GM23338 (cell line): ENCODE measurements at places on chromosomes 16 and 17. TPM values are rescaled to one million over a fixed set of nuclear protein-coding genes. Genes with fewer than 3 reads are reported as not detected.
A peak's percentile ranks its signal among the peaks of the same experiment; 100 is the strongest.

The MVP gene
- 2.6 and 3.7 TPM in 2 replicates for total RNA-seq

GRCh38 chr16:66325717-66326376 lies 40.6 kb upstream of the CDH5 start:
- H3K4me1 ChIP-seq, result peaks cover 11% of the 10 kb centered on the region
- no peak overlapping the region for H3K4me3 ChIP-seq
- no peaks in the 10 kb centered on the region for H3K27me3 ChIP-seq
- no peak overlapping the region for H3K27ac ChIP-seq

The KRTAP9-4 gene
- not detected in 2 replicates for total RNA-seq

DNA sequence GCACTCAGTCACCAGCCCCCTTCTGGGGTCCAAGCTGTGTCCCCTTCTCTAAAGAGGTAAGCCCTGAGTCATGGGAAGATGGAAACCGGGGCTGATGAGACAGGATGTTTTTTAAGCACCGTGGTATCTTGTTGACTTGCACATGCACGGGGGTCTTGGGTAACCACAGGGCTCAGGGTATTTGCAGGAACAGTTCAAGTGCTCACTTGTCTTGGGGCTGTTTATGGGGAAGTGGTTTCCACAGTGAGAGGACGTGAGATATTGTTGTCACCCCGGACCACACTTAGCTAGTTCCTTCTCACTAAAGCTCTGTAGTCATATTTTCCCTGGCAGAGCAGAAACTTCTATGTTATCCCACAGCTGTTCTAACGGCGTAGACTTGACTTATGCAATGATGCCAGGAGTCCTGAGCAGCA lies 7.7 kb downstream of the CCL3L1 start:
- H3K27me3 ChIP-seq, result peaks cover 6% of the 10 kb centered on the region; the same call in 1 of the 2 replicates
- peaks cover 6% of the 10 kb centered on the region for H3K4me1 ChIP-seq
- DNase-seq, result no peak
- H3K4me3 ChIP-seq, result no peak overlapping the region
- no peak overlapping the region for H3K27ac ChIP-seq

- no peaks in the 10 kb centered on the region for H3K27me3 ChIP-seq
- H3K27ac ChIP-seq, result no peak overlapping the region
- H3K4me3 ChIP-seq, result no peak overlapping the region
- H3K4me1 ChIP-seq, result no peaks in the 10 kb centered on the region
- DNase-seq, result no peak
Measured at GRCh38 chr17:59669944-59670343, 37.3 kb downstream of the PTRH2 start.

DNA sequence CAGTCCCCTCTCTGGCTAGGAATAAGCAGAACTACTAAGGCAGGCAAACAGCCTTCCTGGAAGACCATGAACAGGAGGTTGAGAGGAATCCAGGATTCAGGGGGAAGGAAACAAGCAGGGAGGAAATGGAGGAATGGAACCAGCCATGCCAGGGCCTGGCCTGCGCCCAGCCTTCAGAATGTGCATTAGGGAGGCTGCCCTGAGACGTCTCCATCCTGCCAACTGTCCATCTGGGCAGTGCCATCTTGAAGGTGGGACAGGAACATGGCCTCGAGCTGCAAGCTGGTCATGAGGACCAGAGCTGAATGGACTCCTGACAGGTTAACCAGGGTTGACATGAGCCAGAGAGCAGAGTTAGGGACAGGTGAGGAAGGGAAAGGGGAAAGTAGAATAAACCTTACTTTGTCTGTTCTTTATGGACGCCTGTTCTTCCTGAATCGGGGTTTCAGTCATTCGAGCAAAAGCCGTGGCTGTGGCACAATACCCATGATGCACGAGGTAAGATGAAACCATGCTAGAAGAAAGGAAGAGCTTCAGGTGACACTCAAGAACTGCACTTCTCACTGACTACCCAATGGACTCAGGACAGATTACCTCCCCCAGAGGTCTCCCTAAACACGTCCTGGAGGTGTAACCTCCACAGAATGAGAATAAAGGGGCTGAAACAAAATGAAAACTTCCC lies 12.1 kb upstream of the GFOD2 start:
- H3K27ac ChIP-seq, result no peak overlapping the region
- no peak for DNase-seq
- H3K4me3 ChIP-seq, result no peak overlapping the region
- H3K36me3 ChIP-seq, result no peaks in the 10 kb centered on the region
- no peaks in the 10 kb centered on the region for H3K27me3 ChIP-seq

DNA sequence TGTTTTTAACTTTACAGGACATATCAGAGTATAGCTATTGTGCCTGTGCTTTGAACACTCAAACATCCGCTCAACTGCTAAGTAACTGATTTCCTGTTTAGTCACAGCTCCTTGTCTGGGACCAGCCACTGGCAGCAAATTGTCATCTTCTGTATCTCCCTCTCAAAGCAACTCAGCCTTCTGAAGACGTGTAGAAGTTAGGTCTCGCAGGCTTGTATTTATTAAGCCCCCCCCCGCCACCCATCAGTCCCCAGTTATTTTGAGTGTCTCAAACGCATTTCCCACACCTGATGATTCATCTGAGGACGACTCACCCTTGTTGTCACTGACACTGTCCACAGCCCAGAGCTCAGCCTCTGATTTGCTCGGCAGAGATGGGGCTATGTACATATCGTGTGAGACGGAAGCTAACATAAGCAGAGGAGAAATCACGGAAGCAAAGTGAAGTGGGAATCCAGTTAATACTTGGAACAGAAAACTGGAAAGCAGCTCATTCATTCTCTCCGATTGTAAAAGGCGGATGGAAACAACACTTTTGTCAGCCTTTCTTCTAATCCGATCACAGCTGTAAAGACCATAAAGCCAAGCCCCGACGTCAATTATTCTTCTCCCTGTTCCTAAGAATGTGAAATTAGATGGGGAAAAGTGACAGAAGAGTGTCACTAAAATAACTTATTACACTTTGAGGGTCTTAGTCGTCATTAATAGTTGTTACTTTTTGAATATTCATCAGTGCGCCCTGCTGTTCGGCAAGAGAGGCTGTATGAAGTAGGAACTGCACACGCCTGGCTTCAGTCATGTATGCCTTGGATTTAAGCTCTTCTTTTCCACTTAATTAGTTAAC lies 64.2 kb downstream of the PITPNC1 start:
- no peak overlapping the region for H3K27ac ChIP-seq
- no peaks in the 10 kb centered on the region for H3K36me3 ChIP-seq
- no peaks in the 10 kb centered on the region for H3K27me3 ChIP-seq
- H3K4me1 ChIP-seq, result peaks cover 51% of the 10 kb centered on the region

- peaks cover 15% of the 10 kb centered on the region for H3K4me1 ChIP-seq
Measured at GRCh38 chr17:19411631-19412030, 599 bp downstream of the RNF112 start.

The TCAP gene
- 0.74 and 2.1 TPM in 2 replicates for total RNA-seq

GRCh38 chr17:70609566-70609965 lies 440.2 kb downstream of the KCNJ2 start:
- peaks cover 10% of the 10 kb centered on the region; the same call in 1 of the 2 replicates for H3K4me1 ChIP-seq
- H3K36me3 ChIP-seq, result no peaks in the 10 kb centered on the region
- H3K27me3 ChIP-seq, result no peaks in the 10 kb centered on the region
- no peak overlapping the region for H3K4me3 ChIP-seq

The ITGA2B gene
- 9.6 and 13.3 TPM in 2 replicates for total RNA-seq

The RPS2 gene
- total RNA-seq, result 3,232 and 3,786 TPM in 2 replicates

The SPATA32 gene
- not detected in 2 replicates for total RNA-seq

- H3K4me3 ChIP-seq, result peak overlapping the region; percentile 50
- H3K27me3 ChIP-seq, result peaks cover 94% of the 10 kb centered on the region
- H3K27ac ChIP-seq, result no peak overlapping the region
Measured at GRCh38 chr16:86515413-86515776, 5.1 kb downstream of the FOXF1 start.

The CD300A gene
- total RNA-seq, result 0.45 and 0.70 TPM in 2 replicates

The NAA60 gene
- 32.4 and 42.6 TPM in 2 replicates for total RNA-seq

DNA sequence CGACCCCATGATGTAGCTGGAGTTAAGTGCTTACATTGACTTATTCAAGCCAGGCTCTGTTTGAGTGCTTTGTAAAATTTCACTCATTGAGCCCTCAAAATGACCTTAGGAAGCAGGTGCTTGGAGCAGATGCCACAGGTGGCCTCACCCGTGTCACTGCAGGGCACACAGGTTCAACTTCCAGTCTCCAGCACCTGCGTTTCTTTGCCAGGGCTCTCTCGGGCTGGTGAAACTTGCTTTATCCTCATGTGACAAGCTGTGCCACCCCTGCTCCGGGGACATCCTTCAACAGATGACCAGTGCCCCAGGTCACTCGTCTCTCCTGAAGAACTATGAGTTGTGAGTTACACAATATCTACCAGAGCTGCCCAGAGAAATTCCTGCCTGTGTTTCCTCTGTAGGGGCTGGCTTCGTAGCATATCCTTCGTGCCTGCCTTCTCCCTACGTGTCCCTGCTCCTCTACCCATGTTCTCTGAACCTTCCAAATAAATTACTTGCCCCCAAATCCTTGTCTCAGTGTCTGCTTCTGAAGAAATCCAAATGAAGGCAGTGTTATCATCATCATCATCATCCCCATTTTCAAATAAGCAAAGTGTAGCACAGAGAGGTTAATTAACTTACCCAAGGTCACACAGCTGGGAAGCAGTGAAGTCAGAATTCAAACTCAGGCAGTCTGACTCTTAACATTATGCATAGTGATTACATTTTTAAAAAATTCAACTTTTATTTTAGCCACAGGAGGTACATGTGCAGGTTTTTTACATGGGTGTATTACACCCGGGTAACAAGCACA lies 352.5 kb downstream of the NPIPA8 start:
- H3K27me3 ChIP-seq, result no peaks in the 10 kb centered on the region
- no peak overlapping the region for H3K27ac ChIP-seq
- no peak overlapping the region for H3K4me3 ChIP-seq

The RHBDF1 gene
- 15.3 and 24.5 TPM in 2 replicates for total RNA-seq

GRCh38 chr17:62791235-62791734 lies 16.8 kb downstream of the MARCHF10 start:
- H3K36me3 ChIP-seq, result no peaks in the 10 kb centered on the region
- H3K4me3 ChIP-seq, result no peak overlapping the region
- no peaks in the 10 kb centered on the region for H3K4me1 ChIP-seq
- DNase-seq, result no peak

The HES7 gene
- total RNA-seq, result 0.14 TPM in 1 of 2 replicates, not detected in the other

GRCh38 chr17:74840989-74841666 lies 18.6 kb downstream of the GRIN2C start:
- H3K4me1 ChIP-seq, result peaks cover 10% of the 10 kb centered on the region; the same call in 1 of the 2 replicates
- no peaks in the 10 kb centered on the region for H3K36me3 ChIP-seq
- DNase-seq, result peak; percentile 59
- H3K27ac ChIP-seq, result no peak overlapping the region
- H3K4me3 ChIP-seq, result no peak overlapping the region
- peaks cover 50% of the 10 kb centered on the region for H3K27me3 ChIP-seq

DNA sequence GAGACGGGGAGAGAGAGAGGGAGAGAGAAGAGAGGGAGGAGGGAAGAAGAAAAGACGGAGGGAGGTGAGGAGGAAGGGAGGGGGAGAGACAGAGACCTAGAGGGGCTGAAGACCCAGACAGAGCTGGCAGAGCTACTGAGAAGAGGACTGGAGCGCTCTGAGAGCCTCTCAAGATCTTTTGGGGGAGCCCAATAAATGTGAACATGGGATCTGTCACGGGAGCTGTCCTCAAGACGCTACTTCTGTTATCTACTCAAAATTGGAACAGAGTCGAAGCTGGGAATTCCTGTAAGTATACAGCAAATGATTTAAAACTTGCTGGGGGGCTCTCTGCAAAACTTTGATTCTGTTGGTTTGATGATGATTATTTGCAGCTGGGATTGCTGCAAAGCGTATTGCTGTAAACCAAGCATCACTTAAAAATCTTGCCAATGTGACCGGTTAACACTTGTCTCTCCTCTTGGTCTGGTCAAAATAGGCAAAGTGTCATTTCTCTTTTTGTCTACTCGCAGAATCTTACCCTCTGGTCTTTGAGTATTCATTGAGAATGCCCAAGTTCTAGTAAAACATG lies 344 bp downstream of the CNTNAP4 start:
- peaks cover 8% of the 10 kb centered on the region; the same call in 1 of the 2 replicates for H3K4me1 ChIP-seq
- peak overlapping the region; percentile 47 for H3K4me3 ChIP-seq
- no peak for DNase-seq
- H3K36me3 ChIP-seq, result no peaks in the 10 kb centered on the region
- H3K27ac ChIP-seq, result no peak overlapping the region

GRCh38 chr17:82108961-82109475 lies 11.0 kb upstream of the FASN start:
- H3K27ac ChIP-seq, result no peak overlapping the region
- no peaks in the 10 kb centered on the region for H3K36me3 ChIP-seq
- H3K4me1 ChIP-seq, result peaks cover 21% of the 10 kb centered on the region; the same call in 1 of the 2 replicates
- no peak overlapping the region for H3K4me3 ChIP-seq

DNA sequence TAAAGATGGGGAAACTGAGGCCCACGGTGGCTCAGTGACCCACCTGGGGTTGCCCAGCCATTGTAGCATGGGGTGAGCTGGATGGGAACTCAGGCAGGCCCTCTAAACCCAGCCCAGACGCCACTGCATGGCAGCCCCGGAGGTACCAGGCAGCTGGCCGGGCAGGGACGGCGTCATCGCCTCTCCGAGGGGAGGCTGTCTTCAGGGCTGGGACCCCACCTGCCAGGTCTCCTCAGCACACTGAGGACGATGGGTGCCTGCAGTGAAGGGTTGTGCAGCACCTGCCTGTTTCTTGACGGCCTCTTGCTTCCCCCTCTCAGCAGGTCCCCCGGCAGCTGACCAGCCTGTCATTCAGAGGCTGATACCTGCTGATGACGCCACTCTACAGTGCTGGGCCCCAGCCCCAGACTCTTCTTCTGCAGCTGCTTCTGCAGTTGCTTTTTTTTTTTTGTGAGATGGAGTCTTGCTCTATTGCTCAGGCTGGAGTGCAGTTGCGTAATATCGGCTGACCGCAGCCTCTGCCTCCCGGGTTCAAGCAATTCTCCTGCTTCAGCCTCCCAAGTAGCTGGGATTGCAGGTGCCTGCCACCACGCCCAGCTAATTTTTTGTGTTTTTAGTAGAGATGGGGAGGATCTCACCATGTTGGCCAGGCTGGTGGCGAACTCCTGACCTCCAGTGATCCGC lies 24.7 kb downstream of the RNF213 start:
- no peaks in the 10 kb centered on the region for H3K27me3 ChIP-seq
- H3K36me3 ChIP-seq, result peaks cover 2% of the 10 kb centered on the region; the same call in 1 of the 2 replicates
- H3K4me3 ChIP-seq, result no peak overlapping the region

The TBX2 gene
- not detected in 2 replicates for total RNA-seq

DNA sequence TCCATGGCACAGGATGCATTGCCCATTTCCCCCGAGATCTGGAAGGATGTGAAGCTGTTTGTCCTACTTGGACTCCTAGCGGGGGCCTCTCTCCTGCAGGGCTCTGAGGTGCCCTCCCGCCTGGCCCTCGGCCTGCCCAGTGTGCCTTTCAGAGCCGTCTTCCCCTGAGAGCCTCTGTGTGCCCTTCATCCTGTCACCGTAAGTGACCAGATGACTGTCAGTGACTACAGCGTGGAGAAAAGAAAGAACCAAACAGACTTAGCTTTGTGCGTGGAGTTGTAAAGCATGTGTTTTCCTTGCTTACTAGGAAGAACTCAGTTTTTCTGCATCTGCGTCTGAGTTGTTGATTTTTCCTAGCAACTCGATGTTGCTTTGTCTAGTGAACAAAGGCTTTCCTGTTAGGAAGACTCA lies 56.1 kb downstream of the BANP start:
- no peak overlapping the region for H3K27ac ChIP-seq
- H3K36me3 ChIP-seq, result peaks cover 8% of the 10 kb centered on the region; the same call in 1 of the 2 replicates
- DNase-seq, result no peak
- peaks cover 4% of the 10 kb centered on the region; the same call in 1 of the 2 replicates for H3K4me1 ChIP-seq
- H3K27me3 ChIP-seq, result no peaks in the 10 kb centered on the region
- H3K4me3 ChIP-seq, result no peak overlapping the region

The CPNE7 gene
- total RNA-seq, result 15.7 and 18.4 TPM in 2 replicates
